Stimulated activated CD4-positive, alpha-beta T cell treated with anti-CD3 and anti-CD28 coated beads, Interleukin-2, amount 100 ng/mL, for 4 hours (primary cell): ENCODE measurements at places on chromosomes 7 and 10.

GRCh38 chr7:30313793-30314192 is 29.4 kb downstream of the ZNRF2 start:
- no peak for DNase-seq

DNA sequence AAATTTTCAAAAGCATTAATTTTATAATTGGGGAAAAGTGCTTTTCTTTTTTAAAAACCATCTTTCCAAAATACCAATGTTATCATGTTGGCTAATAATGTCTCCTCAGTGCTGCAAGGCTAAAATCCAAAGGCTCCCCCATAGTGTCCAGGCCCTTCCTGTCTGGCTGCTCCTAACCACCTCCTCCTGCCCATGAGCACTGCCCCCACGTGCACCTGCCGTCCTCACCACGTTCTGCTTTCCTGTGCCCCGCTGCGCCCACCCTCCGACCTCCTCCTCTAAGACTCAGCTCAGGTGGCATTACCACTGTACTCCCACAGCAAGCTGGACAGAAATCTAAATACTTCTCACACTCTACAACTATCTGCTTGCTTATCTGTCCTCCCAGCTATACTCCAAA is 17.7 kb downstream of the PAXIP1 start:
- no peak for DNase-seq

- DNase-seq, result no peak
Observed at GRCh38 chr7:138196971-138197896, 121.0 kb downstream of the AKR1D1 start.

DNA sequence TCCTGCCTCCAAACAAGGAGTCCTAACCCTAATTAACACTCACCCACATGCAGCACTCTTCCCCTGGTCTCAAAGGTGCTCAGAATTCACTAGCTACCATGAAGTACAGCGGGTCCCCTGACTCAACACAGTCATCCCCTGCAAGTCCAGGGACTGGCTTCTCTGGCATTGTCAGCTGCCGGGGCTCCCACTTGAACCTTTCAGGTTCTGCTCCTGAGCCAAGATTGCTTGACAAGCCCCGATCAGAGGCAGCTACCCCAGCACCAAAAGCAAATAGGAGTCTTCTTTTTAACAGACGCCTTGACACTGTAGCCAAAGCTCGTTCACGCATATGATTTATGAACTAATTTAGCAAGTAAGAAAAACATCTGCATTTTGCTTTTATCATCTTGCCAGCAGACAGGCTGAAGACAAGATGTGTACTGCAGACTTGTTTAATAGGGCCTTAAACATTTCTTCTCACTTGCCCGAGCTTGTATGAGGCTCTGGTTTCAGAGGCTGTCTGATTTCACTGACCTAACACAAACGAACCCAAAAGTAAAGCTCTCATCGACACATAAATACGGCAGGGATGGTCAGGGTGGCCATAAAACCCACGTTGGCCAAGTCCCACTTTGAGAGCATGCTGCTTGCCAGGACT is 67.6 kb upstream of the ADAM12 start:
- DNase-seq, result no peak

DNA sequence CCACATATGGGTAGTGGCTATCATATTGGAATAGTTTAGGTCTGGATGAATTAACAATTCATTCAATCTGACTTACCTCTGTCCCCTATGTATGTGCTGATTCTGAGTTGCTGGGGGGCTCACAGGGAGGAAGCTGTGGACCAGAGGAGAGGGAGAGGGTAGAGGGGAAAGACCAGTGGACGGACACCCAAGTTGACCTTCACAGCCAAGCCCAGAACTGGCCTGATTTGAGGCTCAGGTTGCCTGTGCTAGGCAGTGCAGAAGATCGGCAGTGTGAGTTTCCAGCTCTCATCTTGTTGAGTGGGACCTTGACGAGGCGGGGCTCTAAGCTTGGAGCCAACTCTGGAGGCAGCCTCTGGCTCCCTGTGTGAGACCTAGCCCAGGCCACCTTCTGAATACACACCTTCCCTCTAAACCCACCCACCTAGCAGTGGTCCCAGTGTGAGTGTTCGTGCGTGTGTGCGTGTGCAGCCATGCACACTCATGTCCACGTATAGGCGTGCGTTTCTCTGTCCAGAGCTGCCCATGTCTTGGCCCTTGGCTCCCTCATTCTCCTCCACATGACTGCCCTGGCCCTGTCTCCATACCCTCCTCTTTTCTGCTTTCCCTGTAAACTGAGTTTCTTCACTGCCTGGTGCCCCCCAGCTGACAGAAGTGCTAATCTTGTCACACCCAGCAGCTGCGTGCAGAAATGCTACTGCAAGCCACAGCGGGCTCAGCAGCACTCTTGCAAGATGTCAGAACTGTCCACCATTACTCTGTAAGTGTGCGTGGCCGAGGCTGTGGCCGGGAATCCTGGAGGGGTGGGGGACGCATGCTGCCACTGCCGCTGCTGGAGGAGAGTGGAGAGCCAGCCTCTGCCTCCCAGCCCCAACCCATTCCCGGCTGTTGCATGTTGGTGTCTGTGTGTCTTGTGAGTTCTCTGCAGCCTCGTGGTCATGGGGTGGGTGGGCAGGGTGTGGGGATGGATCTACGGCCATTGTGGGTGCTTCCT is 47.6 kb downstream of the ADCYAP1R1 start:
- no peak for DNase-seq

GRCh38 chr10:128664729-128665128 is 538.5 kb upstream of the MKI67 start:
- DNase-seq, result no peak

- no peak for DNase-seq
Observed at GRCh38 chr10:102208311-102209035, 17.6 kb upstream of the ELOVL3 start.

GRCh38 chr10:42953684-42954674 is 122.9 kb upstream of the RET start:
- no peak for DNase-seq

DNA sequence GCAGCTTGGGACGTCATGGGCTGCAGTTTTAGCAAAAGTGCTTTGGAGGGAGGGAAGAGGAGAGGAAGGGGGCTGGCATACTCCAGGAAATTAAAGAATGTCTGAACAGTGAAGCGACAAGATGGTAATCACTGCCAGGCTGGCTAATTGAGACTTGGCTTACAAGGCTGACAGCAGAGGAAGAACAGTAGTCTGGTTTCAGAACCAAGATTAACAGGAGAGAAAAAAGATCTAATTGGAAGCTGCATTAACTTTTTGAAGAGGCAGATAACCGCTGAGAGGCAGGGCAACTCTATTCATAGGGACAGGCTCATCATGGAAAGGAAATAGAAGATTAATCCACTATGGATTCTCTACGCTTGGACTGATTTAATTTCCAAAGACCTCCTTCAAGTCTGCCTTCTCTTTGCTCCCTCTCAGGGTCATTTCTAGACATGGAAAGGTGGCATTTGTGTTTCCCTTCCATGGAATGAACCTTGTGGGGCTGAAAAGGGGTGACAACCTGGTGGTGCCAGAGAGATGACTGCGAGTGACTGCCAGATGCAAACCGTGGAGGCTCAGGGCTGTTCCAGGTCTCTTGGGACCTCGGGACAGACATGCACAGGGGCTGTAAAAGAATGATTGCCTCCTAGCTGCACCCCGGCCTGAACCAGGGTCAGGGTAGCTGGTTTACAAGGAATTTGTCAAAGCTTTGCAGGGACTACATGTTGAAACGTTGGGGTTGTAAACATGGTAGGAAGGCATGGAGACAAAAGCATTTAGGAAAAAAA is 210.2 kb upstream of the NPY start:
- no peak for DNase-seq

GRCh38 chr10:90087197-90088023 is 386.0 kb downstream of the KIF20B start:
- DNase-seq, result no peak

DNA sequence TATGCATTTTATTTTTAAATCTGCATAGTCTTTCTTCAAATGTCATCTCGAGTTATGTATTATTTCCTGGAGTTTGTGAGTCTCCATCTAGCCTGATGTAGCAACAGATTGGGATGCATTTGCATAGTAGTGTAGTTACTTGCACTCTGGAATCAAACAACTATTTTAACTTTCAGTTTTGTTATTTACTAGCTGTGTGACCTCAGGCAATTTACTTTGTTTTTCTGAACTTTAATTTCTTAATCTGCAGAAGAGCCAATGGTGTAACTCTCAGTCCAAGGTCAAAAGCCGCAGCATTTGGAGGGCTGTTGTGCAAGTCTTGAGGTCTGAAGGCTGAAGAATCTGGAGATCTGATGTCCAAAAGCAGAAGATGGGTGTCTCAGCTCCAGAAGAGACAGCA is 175.8 kb upstream of the SORCS1 start:
- DNase-seq, result no peak

DNA sequence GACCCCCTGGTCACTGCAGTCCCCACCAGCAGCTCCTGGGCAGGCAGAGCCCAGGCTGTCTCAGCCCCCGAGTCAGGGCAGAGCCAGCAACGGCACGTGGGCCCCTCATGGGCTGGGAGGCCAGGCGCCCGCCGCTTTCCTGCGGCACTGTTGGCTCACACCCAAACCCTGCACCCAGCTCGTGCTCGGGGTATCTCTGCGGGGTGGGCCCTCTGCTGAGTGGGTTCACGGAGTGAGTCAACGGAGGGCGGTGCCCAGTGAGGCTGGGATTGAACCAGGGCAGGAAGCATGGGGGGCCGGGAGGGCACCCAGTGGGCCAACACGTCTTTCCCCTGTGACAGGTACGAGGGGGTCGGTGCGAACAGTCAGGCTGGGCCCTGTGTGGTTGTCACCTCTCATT is 28.9 kb downstream of the ADAP1 start:
- DNase-seq, result no peak

GRCh38 chr10:121609426-121610380 is 11.5 kb upstream of the FGFR2 start:
- no peak for DNase-seq

DNA sequence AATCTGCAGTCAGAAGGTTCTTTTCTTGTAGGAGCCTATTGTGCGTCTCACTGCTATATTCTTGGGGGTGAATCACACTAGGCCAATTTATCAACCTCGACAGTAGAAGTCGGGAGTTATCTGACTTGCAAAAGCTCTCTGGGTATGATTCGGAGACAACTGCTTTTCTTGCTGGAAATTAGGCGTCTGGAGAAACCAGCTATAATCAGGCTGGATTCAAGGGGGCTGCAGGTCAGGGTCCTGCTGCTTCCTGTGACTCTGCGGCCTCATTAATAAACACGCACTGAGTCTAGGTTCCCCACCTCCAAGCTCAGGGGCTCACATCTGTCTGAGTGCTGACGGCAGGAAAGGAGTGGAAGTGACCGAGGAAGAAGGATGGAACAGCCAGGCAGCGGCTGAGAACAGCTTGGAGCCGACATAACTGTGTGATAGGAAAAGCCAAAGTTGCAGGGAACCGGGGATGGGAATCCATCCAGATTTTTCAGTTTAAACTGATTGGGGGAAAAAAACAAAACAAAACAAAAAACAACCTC is 184.6 kb downstream of the FANK1 start:
- no peak for DNase-seq

DNA sequence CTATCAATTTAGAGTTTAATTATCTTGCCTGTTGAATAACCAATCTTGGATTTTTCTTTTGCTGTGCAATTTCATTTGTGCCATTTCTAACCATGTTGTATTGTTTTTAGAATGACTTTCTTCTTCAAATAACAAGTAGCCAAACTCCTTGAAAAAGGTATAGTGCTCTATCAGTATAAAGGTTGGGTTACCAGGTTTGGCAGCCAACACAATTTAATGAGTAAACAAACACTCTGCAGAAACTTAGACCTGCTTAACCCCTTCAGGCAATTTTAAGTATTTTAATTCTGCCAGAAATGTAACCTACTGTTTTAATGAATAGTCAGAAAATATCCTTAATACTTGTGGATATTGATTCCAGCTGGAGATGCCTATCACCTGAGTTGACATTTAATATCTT is 299.8 kb downstream of the ARL4A start:
- DNase-seq, result no peak

GRCh38 chr10:124164264-124164663 is 70.9 kb upstream of the CHST15 start:
- no peak for DNase-seq

GRCh38 chr7:70571961-70572360 is 560.0 kb upstream of the GALNT17 start:
- no peak for DNase-seq

DNA sequence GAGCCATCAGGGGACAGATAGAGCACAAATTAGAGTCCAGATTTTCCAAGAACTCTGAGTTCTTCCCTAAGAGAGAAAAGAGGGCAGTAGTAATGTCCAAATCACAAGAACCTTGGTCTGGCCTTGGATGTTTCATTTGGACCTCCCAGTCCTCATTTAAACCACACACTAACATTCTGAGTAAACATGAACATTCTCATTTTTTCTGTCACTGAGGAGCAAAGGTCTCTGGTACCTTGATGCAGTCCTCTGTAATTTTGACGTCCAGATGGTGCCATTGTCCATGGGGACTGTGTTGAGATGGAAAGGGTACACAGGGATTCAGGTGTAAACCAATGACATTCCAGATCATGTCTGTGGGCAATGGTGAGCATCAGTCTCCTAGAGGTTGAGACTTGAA is 225.4 kb upstream of the PHYHIPL start:
- DNase-seq, result no peak

- DNase-seq, result no peak
Observed at GRCh38 chr7:500521-501420, 18.9 kb downstream of the PDGFA start.

DNA sequence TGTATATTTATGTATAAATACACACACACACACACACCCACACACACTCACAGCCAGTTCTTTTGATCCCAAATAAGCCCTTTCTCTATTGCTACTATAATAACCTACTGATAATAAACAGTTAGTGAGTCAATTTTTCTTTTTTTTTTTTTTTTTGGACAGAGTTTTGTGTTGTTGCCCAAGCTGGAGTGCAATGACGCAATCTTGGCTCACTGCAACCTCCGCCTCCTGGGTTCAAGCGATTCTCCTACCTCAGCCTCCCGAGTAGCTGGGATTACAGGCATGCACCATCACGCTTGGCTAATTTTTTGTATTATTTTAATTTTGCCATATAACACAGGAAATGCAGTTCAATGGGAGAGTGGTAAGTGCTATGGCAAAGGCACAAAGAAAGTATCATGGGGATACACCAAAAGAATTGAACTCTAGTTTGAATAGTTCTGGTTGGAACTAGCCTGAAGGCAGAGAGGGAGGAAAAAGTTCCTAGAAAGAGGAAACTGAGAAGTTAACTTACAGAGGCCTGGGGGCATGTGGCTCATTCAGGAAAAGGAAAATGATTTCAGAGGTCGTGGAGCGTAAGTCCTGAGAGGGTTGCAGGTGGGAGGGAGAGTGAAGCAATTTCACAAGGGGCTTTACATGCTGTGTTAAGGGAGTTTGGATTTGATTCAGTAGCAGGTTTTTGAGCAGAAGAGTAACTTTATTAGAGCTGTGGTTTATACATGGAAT is 44.4 kb upstream of the JCAD start:
- no peak for DNase-seq

GRCh38 chr10:43427166-43427825 is 9.6 kb upstream of the ZNF487 start:
- peak; percentile 51 for DNase-seq

- no peak for DNase-seq
Observed at GRCh38 chr7:151581741-151582140, 62.0 kb upstream of the RHEB start.

DNA sequence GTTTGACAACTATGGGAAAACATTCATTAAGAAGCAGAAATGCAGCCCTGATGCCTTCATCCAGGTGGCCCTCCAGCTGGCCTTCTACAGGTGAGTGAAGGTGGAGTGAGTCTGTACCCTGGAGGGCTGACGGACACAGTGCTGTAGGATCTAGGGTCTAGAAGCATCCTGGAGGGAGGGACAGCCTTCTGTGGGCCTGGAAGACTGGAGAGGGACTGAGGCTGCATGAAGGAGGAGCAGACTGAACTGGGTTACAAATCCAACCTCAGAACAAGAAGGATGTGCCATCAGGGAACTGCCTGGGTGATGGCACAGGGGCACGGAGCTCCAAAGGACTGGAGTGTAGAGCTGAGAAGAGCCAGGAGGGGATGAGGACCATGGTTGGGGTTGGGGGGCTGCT is 27.5 kb upstream of the C10orf53 start:
- no peak for DNase-seq
